Endothelial cell (in vitro differentiated cells): ENCODE measurements at places on chromosomes 3 and 15. TPM values are rescaled to one million over a fixed set of nuclear protein-coding genes. Genes with fewer than 3 reads are reported as not detected.
A peak's percentile ranks its signal among the peaks of the same experiment; 100 is the strongest.

- H3K27ac ChIP-seq: no peak overlapping the region
- no peak overlapping the region for H3K4me3 ChIP-seq
- H3K27me3 ChIP-seq: no peaks in the 10 kb centered on the region
- no peaks in the 10 kb centered on the region for H3K36me3 ChIP-seq
- H3K4me1 ChIP-seq: no peaks in the 10 kb centered on the region
These were observed 455.4 kb upstream of the TBL1XR1 start for GRCh38 chr3:177652556-177653291.

DNA sequence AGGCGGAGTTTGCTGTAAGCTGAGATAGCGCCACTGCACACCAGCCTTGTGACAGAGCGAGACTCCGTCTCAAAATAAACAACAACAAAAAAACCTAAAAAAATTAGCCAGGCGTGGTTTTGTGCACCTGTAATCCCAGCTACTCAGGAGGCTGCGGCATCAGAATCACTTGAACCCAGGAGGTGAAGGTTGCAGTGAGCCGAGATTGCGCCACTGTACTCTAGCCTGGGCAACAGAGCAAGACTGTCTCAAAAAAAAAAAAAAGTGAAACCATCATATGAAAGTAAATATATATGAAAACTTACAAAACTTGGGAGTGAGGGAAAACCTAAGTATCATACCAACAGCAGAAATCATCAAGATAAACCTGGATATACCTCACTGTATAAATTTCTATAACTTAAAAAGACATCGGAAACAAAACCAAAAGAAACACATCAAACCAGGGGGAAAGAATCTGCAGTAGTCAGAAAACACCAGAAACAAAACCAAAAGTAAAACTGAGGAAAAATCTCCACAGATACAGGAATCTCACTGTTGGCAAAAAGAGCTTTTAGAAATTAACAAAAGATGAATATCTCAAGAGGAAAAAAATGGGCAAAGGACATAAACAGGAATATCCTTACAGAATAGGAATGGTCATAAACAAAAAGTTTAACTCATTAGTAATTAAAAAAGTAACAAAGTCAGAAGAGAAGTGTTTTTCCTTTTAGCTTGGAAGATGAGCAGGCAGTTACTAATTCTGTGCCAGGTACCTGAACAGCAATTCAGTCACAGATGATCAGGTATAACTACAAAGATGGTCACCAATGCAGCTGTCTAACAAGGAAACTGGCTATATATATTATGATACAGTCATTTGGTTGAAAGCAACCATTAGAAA is 41.3 kb downstream of the ETV5 start:
- DNase-seq: no peak
- peaks cover 4% of the 10 kb centered on the region for H3K4me1 ChIP-seq
- no peak overlapping the region for H3K27ac ChIP-seq
- H3K4me3 ChIP-seq: no peak overlapping the region

- no peaks in the 10 kb centered on the region for H3K27me3 ChIP-seq
- H3K4me3 ChIP-seq: no peak overlapping the region
- H3K36me3 ChIP-seq: peaks cover 10% of the 10 kb centered on the region
- no peak overlapping the region for H3K27ac ChIP-seq
- peak; percentile 74 for DNase-seq
- no peaks in the 10 kb centered on the region for H3K4me1 ChIP-seq
These were observed 7.2 kb downstream of the CLCN2 start for GRCh38 chr3:184354121-184354728.

- no peak for DNase-seq
- H3K27me3 ChIP-seq: peaks cover 1% of the 10 kb centered on the region
- H3K4me1 ChIP-seq: peaks cover 2% of the 10 kb centered on the region
- H3K27ac ChIP-seq: no peak overlapping the region
These were observed 1016.0 kb downstream of the MCTP2 start for GRCh38 chr15:95247071-95247984.

GRCh38 chr3:119508172-119508845 is 10.0 kb downstream of the TIMMDC1 start:
- no peak for DNase-seq
- peaks cover 1% of the 10 kb centered on the region for H3K27me3 ChIP-seq
- peak overlapping the region; percentile 83 for H3K27ac ChIP-seq
- no peak overlapping the region for H3K4me3 ChIP-seq
- H3K36me3 ChIP-seq: peaks cover 24% of the 10 kb centered on the region

DNA sequence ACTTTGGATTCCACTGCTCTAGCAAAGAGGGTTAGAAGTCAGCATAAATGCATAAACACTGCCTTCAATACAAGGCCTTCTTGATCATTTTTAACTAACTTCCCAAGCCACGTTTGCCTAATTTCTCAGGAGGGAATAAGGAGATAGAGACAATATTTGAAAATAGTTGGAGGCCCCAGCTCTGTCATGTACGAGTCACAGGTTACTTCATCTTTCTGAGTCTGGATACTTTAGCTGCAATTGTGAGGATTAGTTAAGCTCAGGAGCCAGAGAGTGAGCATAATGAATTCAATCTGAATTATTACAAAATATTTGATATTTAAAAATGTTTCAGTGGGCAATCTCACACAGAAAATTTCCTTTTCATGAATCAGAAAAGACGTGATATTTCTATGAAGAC is 298.9 kb downstream of the SHOX2 start:
- no peaks in the 10 kb centered on the region for H3K36me3 ChIP-seq
- H3K4me3 ChIP-seq: no peak overlapping the region
- H3K27ac ChIP-seq: no peak overlapping the region
- no peaks in the 10 kb centered on the region for H3K4me1 ChIP-seq

DNA sequence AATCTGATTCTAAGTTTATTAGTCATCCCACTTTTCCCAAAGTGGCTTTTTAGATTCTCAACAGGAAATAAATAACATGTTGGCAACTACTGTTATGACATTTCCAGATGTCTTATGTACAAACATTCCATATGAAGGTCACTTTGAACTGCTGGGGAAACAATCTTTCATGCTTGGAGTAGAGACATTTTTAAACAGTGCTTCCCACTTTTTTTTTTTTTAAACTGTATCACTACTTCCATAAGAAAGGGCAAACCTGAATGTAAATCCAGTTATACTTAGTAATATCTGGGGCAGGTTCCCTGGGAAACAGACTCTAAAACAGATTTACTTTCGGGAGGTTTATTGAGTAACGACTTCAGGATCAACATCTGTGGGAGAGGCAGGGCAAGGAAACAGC is 473.8 kb downstream of the TAFA4 start:
- no peak overlapping the region for H3K27ac ChIP-seq
- no peaks in the 10 kb centered on the region for H3K27me3 ChIP-seq
- H3K36me3 ChIP-seq: no peaks in the 10 kb centered on the region
- no peak overlapping the region for H3K4me3 ChIP-seq
- DNase-seq: no peak

GRCh38 chr3:39101022-39101689 is 6.3 kb downstream of the GORASP1 start:
- peaks cover 20% of the 10 kb centered on the region for H3K27me3 ChIP-seq
- H3K4me3 ChIP-seq: no peak overlapping the region
- DNase-seq: peak; percentile 44
- peaks cover 40% of the 10 kb centered on the region for H3K36me3 ChIP-seq

- no peaks in the 10 kb centered on the region for H3K4me1 ChIP-seq
- no peak overlapping the region for H3K4me3 ChIP-seq
- DNase-seq: no peak
- H3K27me3 ChIP-seq: no peaks in the 10 kb centered on the region
- H3K36me3 ChIP-seq: no peaks in the 10 kb centered on the region
These were observed 143.9 kb downstream of the LSAMP start for GRCh38 chr3:116301422-116301821.

DNA sequence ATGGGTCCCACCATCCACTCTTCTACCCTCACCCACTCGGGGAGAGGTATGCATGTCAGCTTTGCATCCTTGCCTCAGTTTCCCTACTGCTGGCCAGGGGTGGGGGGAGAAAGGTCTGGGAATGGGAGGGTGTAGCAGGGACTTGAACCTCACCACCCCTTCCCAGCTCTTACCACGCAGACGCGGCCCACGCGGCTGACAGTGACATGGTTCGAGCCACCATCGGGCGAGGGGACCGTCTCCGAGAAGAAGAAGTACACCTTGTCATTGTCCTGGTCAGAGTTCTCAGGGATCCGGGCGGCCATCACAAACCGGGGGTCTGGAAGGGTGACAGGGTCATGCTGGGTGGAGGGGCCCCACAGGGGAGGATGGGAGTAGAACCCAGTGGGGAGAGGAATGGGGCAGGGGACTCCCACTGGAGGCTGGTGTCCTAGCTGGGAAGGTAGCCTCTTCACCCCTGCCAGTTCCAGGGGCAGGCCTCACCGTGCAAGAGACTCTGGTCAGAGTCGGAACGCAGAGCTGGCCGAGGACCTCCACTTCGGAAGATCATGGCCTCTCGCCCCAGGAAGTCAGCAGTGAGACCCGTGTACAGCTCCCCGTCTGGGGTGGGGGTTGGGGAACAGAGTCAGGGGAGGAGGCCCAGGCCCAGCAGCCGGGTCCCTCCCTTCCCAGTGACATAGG is 3.7 kb downstream of the SEMA3G start:
- no peak overlapping the region for H3K27ac ChIP-seq
- H3K36me3 ChIP-seq: peaks cover 15% of the 10 kb centered on the region
- H3K27me3 ChIP-seq: peaks cover 7% of the 10 kb centered on the region
- no peak for DNase-seq
- peaks cover 34% of the 10 kb centered on the region for H3K4me1 ChIP-seq
- no peak overlapping the region for H3K4me3 ChIP-seq

- H3K27me3 ChIP-seq: peaks cover 16% of the 10 kb centered on the region
- H3K4me3 ChIP-seq: peak overlapping the region; percentile 99
- H3K36me3 ChIP-seq: peaks cover 54% of the 10 kb centered on the region
- H3K27ac ChIP-seq: peak overlapping the region; percentile 92
- peaks cover 53% of the 10 kb centered on the region for H3K4me1 ChIP-seq
- peak; percentile 35 for DNase-seq
These were observed 1.3 kb downstream of the ADAMTS9 start for GRCh38 chr3:64686446-64686908.

- H3K4me3 ChIP-seq: peak overlapping the region; percentile 22
- H3K27me3 ChIP-seq: peaks cover 12% of the 10 kb centered on the region
- no peak for DNase-seq
- H3K36me3 ChIP-seq: peaks cover 4% of the 10 kb centered on the region
- H3K4me1 ChIP-seq: peaks cover 6% of the 10 kb centered on the region
These were observed 23.6 kb upstream of the PLXNA1 start for GRCh38 chr3:126959136-126959920.

- DNase-seq: peak; percentile 39
- H3K4me3 ChIP-seq: peak overlapping the region; percentile 79
- peaks cover 9% of the 10 kb centered on the region for H3K4me1 ChIP-seq
These were observed 1.5 kb downstream of the ITPKA start for GRCh38 chr15:41494922-41495735.

The SLC30A4 gene
- 0.64 TPM for total RNA-seq

The RGMA gene
- 5.7 TPM for total RNA-seq

The SMAD6 gene
- 21.3 TPM for total RNA-seq

The ALG1L2 gene
- 4.4 TPM for total RNA-seq

The ALG3 gene
- total RNA-seq: 38.6 TPM
